ENCODE measurements at places on chromosomes 2 and 18.
A peak's percentile ranks its signal among the peaks of the same experiment; 100 is the strongest.

DNA sequence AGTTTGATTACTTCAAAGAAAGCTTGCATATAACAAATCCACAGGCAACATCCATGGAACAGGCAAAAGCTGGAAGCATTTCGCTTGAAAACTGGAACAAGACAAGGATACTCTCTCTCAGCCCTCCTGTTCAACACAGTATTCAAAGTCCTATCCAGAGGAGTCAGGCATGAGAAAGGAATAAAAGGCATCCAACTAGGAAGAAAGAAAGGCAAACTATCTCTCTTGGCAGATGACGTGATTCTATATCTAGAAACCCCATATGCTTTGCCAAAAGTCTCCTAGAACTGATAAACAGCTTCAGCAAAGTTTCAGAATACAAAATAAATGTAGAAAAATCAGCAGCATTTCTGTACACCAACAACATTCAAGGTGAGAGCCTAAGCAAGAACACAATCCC, 34.1 kb upstream of the MC4R start:
- DNase-seq: no peak

DNA sequence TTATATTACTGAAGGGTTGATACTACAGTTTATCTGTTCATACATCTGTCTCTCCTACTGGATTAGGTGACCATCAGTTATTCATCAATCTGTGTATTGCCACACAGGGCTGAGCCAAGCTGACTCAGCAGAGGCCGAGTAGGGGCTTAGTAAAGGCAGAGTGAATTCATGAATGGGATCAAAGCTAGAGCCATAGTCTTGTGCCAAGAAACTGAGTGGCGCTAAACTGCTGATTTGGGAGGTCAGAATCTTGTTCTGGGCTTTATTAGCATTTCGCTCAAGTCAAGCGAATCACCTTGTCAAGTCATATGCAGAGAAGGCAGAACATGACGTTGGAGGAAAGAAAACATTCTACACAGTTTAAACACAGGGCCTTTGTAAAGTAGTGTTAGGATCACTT, 34.1 kb downstream of the SOCS6 start:
- DNase-seq: no peak

GRCh38 chr2:239934571-239935171, 90.5 kb downstream of the NDUFA10 start:
- DNase-seq: peak; percentile 66

GRCh38 chr2:37713258-37713700, 41.8 kb upstream of the CDC42EP3 start:
- peak; percentile 13 for DNase-seq

DNA sequence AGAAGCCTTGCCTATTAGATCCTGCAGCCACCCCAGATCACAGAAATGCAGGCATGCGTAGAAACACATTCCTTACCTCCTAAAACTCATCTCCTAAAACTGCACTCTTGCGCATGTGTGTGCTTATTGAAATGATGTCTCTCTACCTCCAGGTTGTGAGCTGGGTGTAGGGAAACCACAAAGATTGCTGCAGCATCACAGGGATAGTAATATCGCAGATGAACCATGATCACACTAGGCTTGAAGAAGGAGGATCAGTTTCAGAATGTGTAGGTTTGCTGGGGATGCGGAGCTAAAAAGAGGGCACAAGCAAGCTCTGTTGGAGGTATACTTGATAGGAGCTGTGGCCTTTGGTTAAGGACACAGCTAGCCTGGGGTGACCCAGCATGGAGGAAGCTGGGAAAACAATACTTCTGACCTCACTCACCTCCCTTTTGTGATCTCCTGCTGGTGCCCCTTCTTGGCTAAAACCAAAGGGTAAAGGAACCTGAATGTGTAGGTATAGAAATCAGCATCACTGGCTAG, 118.8 kb downstream of the SETBP1 start:
- DNase-seq: no peak

GRCh38 chr2:144268036-144268678, 251.8 kb downstream of the ZEB2 start:
- DNase-seq: peak; percentile 17

DNA sequence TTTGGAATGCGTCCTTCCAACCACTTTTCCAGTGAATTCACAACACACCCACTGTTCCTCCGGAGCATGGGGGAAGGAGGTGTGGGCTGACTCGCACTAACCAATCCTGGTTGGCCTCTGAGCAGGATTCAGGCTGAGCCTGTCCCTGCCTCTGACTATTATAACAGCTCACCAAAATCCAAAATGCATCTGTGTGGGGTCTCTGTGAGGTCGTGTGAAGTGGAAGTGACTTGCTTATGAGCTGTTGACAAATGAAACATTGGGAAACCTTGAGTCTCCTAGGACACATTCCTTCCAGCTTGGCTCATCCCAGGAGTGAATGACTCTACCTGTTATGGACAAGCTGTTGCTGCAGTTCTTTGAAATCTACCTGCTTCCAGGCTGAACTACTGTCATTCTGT, 1.5 kb downstream of the CIDEA start:
- no peak for DNase-seq

- peak; percentile 73 for DNase-seq
Observed at GRCh38 chr2:216590780-216591179, 42.4 kb upstream of the IGFBP2 start.

DNA sequence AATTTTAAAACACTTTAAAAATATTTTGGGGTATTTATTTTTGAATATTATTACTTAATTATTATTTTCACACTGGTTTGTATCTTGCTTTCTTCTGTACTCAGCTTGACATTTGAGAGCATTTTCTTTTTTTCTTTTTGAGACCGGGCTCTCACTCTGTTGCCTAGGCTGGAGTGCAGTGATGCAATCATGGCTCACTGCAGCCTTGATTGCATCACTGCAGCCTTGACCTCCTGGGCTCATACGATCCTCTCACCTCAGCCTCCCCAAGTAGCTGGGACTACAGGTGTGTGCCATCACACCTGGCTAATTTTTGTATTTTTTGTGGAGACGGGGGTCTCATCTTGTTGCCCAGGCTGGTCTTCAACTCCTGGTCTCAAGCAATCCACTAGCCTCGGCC, 79.9 kb upstream of the DLX2 start:
- no peak for DNase-seq

DNA sequence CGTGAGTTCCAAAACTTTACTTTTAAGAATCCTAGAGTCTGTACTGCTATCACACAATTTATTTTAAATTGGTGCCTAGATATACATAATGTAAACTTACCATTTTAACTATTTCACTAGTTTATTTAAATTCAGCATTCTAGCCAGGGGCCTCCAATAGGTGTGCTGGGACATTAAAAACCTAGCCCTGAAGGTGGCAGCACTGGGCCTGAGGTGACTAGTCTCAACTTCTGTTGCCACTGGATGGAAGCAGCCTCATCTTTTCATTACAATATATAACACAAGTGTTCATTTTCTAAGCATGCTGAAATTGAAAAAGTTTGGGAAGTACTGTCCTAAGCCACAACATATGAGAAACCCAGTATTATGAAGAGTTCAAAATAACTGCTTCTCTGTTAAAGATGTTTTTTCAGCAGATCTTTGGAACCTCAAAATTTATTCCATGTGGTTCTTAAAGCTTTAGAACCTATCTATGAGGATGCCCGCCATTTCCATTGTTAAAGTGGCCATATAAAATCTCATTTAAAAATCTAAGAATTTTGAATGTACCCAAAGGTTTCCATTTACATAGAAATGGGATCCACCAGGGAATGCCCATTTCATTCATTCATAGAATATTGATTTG, 2.9 kb upstream of the RBBP8 start:
- peak; percentile 66 for DNase-seq

DNA sequence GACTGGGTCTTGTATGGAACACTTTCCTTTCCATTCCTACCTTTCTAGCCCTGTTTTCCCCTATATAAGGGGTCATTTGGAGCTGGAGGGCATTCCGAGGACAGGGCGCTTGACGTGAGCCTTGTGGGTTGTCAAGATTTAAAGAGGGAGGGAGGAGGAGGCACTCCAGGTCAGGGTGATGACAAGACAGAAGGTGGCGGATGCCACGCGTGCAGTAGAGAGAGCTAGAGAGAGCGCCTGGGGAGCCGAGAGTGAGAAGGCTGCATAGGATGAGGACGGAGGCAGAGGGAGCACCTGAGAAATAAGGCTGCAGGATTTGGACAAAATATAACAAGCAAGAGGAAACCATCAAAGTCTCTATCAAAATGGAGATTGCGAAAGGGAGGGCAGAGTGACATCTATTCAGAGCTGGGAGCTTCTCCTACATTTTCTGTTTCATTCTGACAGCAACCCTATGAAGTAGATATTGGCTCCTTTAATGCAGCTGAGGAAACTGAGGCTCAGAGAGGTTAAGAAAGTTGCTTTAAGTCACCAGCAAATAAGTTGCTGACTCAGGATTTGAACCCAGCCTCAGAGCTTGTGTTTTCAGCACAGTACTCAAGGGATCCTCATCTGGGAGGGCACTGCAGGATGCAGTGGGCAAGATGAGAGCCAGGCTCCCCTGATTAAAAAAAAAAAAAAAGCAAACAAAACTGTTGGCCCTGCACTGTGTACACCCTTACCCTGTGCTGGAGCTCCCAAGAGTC, 124.2 kb downstream of the MRO start:
- no peak for DNase-seq

DNA sequence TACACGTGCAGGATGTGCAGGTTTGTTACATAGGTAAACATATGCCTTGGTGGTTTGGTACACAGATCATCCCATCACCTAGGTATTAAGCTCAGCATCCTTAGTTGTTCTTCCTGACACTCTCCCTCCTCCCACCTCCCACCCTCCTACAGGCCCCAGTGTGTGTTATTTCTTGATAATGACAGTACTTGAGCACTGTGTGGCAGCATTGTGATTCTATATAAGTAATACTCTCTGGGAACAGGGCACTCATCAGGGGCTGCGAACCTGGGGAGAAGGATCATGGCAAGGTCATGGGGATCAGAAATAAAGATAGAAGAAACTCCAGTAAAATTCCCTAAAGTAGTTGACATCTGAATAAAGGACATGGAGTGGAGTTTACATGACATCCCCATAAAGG, 1256.2 kb upstream of the CRIM1 start:
- DNase-seq: no peak

DNA sequence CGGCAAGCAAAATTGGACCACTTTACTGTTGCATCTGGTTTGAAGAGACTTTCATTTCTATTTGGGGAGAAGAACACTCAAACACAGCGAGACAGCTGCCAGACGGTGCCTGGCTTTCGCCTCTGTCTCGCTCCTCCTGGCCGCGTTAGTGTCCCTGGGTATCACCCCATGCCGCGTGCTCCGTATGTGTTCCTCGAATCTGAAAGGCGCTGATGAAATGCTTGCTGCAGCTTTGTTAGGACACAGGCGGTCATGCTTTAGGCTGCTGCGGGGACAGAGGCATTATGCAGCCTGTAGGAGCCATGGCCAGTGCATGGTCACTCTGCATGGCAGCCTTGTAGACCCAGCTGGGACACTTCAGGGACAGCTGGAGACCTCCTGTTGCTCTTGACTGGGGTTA, 53.9 kb downstream of the LDLRAD4 start:
- no peak for DNase-seq

DNA sequence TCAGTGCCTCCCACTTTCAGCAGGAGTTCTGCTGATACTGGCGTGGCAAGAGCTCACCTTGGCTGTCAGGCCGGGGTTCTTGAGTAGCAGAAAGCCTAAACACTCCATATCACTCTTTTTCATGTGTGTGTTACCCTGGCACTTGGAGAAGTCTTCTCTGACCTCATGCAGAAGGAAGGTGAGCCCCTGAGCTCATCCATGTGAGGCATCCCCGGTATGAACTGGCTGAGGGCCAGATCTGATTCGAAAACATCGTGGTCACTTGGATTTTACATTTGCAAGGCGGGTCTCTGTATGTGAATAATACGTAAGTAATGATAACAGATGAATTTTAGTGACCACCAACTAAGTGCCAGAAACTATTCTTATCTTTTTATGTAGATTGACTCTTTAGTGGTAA, 93.6 kb downstream of the RAPGEF4 start:
- DNase-seq: no peak

DNA sequence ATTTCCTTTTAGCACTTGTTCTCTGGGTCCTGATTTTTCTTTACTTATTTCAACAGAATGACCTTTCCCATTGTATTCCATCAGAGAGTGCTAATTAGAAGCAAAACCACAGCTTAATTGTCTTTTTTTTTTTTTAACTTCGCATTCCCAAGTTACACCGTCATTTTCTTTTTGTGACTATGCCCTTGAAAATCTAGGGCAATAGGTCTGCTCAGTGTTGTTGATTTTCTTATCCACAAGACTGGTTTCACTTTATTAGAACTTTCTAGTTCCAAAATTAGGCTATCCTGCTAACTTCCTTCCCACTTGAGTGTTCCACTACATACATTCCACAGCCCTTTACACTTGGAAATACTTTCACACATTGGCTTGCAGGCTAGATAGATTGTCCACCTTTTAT, 18.7 kb upstream of the ADAM17 start:
- DNase-seq: no peak

- peak; percentile 12 for DNase-seq
Observed at GRCh38 chr2:222656526-222657446, 894 bp upstream of the FARSB start.

GRCh38 chr2:172097557-172098131, 5.1 kb downstream of the DLX2 start:
- no peak for DNase-seq

DNA sequence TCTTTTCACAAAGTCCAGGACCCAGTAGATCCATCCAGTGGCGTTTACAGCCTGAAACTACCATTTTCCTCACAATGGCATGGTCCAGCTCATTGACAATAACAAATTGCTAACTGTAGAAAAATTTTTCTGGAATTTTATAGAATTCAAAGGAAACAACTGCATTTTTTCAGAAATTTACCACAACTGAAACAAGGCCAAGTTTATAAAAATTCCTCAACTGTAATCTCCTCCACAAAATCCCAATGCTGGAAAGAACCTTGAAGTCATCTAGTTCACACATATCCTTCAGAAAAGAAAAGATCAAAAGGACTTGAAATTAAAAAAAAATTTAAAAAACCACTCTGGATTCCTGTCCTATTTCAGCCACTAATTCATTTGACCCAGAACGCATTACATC, 226.0 kb upstream of the CTAGE1 start:
- no peak for DNase-seq

GRCh38 chr2:166375195-166375735, 479 bp downstream of the SCN9A start:
- DNase-seq: peak; percentile 48

GRCh38 chr18:22826726-22827125, 106.4 kb upstream of the RBBP8 start:
- DNase-seq: no peak

GRCh38 chr2:7449298-7449697, 532.1 kb downstream of the RNF144A start:
- no peak for DNase-seq

- DNase-seq: no peak
Observed at GRCh38 chr2:27010139-27010538, 22.6 kb upstream of the TMEM214 start.

DNA sequence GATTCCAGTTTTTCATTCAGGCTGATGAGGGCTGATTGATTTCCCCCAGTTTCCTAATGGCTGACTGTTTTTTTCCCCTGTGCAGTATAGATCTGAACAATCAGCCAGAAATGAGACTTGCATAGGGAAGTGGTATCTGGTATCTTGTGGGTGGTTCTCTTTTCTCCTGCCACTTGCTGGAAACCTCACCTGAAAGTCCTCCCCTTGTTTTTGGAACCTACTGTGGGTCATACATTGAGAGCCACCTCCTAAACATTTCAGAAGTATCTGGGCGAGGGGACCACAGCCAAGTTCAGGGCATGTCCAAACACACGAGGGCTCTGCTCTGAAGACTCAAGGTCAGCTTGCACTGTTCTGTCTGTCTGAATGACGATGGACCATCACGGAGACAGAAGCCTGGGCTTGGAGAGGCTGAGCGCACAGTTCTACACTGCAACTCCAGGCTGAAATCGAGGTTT, 19.3 kb downstream of the ALPK2 start:
- DNase-seq: no peak

- no peak for DNase-seq
Observed at GRCh38 chr2:96907115-96908041, 37.5 kb upstream of the SEMA4C start.
